Caki2 (cell line): ENCODE measurements at places on chromosomes 1 and 21.
A peak's percentile ranks its signal among the peaks of the same experiment; 100 is the strongest.

- DNase-seq: no peak
Measured at GRCh38 chr1:117675907-117676430, 70.1 kb downstream of the TENT5C start.

DNA sequence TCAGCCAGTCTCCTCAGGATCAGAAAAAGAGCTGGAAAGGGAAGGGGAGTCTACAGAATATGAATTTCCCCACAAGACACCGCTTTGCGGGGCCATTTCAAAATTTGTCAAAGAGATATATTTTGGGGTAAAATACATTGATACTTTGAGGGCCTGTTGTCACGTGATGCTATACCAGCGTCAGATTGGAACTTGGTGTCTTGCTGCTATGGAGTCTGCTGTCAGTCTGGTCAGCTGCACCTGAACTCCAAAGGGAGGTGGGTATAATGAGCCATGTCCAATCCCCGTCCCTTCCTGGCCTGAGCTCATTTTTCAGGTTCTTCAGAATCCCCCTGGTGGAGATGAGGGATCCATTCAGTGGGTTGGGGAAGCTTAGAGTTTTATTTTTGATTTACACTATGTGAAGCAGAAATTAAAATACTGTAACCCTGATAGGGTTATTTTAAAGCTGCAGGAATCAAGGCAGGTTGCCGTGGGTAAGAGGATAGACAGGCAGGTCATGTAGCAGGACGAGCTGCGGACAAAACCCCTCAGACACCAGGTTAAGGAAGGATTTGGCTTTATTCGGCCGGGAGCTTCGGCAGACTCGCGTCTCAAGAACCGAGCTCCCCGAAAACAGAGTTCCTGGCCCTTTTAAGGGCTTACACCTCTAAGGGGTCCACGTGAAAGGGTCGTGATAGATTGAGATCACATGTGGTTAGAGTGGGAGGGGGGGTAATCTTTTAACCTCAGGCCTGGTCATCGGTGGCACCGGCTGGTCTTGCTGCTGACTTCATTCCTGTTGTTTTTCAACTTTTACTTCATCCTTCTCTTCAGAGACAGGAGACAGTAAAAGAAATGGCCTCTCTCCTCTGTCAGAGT is 2.2 kb upstream of the POFUT2 start:
- no peak for DNase-seq

DNA sequence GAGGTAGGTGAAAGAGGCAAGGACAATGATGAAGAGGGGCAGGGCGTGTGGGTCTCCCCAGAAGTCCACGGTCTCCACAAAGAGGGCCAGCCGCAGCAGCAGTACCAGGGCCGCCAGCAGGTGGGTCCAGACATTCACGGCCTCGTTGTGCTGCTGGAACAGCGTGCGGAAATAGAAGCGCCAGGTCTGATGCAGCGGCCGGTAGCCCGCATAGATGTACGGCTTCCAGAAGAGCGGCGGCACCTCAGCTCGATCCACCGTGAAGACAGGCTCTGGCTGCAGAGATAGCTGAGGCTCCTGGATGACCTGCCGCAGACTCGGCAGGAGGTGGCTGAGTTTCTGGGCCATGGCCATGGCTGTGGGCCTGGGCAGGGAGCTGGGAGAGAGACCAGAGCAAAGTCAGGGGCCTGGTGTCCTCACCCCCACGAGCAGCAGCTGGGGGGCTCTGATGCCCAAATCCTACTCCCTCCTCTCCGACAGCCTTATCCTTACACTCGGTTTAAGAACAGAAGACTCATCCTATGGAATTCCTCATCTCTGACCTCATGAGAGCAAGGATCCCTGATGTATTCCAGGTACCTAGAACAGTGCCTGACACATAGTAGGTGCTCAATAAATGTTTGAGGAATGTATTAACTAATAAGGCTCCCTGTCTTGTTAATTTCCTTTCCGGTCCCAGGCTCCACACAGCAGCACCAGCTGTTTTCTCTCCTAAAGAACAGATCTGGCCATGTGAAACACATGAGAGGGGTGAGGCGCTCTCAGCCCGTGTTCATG is 4.4 kb upstream of the AUNIP start:
- no peak for DNase-seq

- no peak for DNase-seq
Measured at GRCh38 chr1:92481971-92482664, 4.6 kb downstream of the GFI1 start.

DNA sequence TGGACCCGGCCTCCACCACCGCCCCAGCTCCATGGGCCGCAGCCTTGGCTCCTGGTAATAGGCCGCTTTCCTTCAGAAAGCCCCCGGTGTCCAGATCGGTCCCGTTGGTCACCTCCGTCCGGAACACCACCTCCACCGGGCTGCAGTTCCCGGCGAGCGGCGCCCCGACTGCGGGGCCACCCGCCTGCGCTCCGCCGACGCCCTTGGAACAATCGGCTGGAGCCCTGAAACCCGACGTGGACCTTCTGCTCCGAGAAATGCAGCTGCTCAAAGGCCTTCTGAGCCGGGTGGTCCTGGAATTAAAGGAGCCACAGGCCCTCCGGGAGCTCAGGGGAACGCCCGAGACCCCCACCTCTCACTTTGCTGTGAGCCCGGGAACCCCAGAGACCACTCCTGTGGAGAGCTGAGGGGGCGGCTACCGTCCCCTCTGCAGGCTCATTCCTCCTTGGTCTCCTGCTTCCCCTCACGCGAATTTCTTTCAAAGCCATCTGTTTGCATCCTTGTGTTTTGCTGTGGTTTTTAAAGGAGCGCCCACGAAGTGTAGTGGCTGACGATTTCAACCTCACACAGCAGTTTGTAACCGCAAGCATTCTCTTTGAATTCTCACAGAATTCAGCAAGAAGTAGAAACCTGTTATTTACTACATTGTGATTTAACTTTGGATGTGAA is 6.0 kb downstream of the FCRLB start:
- DNase-seq: peak; percentile 66

DNA sequence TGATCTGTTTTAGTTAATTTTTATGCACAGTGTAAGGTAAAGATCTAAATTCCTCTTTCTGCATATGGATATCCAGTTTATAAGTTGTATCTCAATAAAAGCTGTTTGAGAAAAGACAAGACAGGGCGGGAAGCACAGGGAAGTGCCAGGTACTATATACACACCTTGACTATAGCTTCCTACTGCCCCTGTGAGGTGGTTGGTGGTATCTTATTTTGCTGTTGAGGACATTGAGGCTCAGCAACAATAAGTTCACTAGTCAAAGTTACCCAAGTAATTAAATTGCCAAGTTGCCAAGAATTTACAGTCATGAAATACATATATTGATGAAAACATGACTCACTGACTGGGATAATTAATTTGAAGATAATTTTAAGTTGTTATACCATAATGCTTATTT is 109.1 kb downstream of the CD247 start:
- DNase-seq: no peak
